ENCODE measurements at places on chromosomes 7 and 10.

- no peak for DNase-seq
Observed at GRCh38 chr10:126908729-126909128, 3.5 kb downstream of the DOCK1 start.

- DNase-seq, result no peak
Observed at GRCh38 chr10:123599366-123599849, 66.7 kb upstream of the GPR26 start.

DNA sequence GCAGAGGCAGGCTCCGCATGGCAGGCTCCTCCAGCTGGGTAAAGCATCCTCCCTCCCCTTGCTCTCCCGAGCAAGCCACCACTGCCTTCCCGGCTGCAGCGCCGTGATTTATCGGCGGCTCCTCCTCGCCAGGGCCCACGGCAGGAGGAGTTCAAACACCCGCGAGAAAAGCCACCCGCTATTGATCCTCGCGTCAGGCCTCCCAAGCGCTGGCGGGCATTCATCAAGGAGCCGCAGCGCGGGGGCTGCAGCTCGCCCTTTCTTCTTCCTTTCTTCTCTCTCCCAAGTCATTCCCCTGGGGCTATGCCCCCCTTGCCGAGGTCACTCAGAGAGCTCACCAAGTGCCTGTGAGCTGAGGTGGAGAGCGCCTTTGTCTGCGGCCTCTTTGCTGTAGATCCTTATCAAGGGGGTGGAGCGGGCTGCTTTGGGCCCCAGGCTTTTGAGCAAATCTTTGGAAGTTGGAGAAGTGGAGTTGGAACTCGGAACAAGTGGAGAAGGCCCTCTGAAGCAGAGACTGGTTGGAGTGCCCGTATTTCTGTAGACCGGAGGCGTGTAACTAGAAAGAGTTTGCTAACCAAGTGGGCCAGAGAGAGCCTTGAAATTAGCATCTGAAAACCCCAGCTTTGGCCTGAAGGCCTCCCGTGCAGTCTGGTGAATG is 107.2 kb upstream of the PPIF start:
- no peak for DNase-seq

GRCh38 chr7:1858435-1859265 is 188.6 kb downstream of the ELFN1 start:
- no peak for DNase-seq

- no peak for DNase-seq
Observed at GRCh38 chr7:5203183-5203537, 13.1 kb downstream of the WIPI2 start.

DNA sequence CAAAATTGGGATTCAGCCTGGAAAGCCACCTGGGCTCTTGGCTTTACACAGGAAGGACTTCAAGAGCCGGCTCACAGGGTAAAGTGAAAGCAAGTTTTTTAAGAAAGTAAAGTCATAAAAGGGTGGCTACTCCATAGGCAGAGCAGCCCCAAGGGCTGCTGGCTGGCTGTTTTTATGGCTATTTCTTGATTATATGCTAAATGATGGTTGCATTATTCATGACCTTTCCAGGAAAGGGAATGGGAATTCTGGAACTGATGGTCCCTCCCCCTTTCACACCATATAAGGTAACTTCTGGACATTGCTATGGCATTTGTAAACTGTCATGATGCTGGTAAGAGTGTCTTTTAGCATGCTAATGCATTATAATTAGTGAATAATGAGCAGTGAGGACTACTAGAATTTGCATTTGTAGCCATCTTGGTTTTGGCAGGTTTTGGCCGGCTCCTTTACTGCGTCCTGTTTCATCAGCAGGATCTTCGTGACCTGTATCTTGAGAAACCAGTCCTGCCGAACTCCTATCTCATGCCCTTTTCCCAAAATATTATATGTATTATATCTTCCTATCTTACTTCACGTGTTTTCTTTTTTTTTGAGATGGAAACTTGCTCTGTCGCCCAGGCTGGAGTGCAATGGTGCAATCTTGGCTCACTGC is 80.5 kb downstream of the HECW1 start:
- DNase-seq, result no peak

GRCh38 chr7:80334196-80334595 is 177.7 kb downstream of the GNAT3 start:
- DNase-seq, result no peak

DNA sequence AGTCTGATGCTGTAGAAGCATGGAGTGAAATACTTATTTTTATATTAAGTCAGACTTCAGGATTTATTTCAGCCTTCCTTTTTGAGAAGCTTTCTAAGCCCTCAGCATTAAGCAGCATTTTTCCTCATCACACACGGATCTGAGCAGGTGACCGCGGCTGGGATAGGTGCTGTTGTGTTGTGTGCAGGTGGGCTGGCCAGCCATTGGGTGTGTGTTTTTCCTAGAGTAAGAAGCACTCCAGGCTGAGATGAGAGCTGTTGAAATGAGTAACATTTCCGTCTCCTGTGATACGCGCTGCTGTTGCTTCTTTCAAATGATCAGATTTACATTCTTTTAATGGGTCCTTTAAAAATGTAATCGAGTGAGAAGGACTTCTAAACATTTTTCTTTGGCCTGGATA is 63.9 kb downstream of the INSYN2A start:
- no peak for DNase-seq

- DNase-seq, result no peak
Observed at GRCh38 chr7:17725821-17726220, 214.5 kb downstream of the SNX13 start.

- DNase-seq, result no peak
Observed at GRCh38 chr10:113447278-113447677, 105.6 kb upstream of the HABP2 start.

DNA sequence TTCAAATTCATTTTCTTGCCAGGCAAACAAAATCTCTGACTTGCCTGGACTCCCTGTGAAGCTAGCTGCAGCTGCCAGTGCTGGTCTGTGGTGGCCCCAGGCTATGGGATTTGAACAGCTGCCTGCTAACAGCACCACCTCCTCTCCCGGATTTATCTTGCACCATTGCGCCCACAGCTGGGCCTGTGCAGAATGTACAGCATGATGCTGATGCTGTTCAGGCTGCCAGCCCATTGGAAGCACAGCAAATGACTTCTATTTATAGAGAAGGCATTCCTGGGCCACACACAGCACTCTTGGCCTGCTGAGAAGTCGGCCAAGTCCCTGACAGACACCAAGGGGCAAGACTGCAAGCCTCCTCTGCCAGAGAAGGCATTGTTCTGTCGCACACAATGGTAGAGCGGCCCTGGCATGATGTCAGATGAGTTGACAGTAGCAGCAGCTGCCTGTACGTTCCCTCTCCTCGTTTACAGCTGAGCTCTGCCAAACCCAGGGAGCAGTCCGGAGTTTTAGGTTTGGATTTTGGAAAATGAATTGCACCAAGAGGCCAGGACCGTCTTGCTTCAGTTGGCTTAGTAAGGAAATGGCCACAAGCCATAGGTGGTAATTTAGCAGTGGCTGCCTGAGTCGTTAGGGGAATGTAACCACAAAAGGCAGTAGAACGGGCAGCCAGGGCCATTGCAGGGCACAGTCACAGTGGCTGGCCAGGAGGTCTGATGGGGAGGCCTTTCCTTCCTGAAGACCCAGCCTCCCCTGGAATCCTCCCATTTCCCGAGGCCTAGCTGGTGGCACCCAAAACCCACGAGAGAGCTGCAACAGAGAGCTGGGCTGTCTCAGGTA is 38.5 kb downstream of the MTURN start:
- no peak for DNase-seq

GRCh38 chr10:14543046-14543903 is 212.6 kb upstream of the FRMD4A start:
- DNase-seq, result peak; percentile 81

DNA sequence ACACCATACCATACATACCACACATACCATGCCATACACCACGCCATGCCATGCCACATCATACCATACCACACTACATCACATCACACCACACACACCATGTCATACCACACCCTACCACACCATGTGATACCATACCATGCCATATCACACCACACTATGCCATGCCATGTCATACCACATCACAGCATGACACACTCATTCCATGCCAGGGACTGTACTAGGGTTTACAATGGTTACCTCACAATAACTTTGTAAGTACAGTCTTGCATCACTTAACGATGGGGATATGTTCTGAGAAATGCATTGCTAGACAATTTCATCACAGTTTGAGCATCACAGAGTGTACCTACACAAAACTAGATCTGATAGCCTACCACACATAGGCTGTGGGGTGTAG is 14.5 kb downstream of the PYROXD2 start:
- no peak for DNase-seq

GRCh38 chr10:110073896-110074295 is 66.1 kb downstream of the ADD3 start:
- no peak for DNase-seq

GRCh38 chr10:44333511-44333910 is 51.4 kb downstream of the CXCL12 start:
- DNase-seq, result no peak

DNA sequence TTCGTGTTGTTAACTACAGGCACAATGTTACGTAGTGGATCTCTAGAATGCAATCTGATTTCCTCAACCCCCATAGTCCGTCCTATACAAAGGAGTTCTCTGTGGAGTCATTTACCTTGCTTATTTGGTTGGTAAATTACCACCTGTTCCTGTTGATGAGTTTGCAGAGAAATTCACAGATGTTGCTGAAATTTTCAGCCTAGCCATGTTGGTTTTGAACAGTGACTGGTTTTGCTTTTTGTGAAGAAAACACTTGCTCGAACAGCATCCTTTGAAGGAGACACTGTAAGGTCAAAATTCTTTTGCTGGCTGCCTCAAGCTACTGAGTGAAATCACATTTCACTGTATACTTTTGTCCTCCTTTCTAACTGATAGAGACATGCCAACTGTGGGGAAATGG is 15.4 kb upstream of the PRKCQ start:
- no peak for DNase-seq

- peak; percentile 33 for DNase-seq
Observed at GRCh38 chr7:28409716-28410627, 2.3 kb upstream of the CREB5 start.

- DNase-seq, result no peak
Observed at GRCh38 chr7:16559497-16560179, 33.0 kb downstream of the LRRC72 start.

DNA sequence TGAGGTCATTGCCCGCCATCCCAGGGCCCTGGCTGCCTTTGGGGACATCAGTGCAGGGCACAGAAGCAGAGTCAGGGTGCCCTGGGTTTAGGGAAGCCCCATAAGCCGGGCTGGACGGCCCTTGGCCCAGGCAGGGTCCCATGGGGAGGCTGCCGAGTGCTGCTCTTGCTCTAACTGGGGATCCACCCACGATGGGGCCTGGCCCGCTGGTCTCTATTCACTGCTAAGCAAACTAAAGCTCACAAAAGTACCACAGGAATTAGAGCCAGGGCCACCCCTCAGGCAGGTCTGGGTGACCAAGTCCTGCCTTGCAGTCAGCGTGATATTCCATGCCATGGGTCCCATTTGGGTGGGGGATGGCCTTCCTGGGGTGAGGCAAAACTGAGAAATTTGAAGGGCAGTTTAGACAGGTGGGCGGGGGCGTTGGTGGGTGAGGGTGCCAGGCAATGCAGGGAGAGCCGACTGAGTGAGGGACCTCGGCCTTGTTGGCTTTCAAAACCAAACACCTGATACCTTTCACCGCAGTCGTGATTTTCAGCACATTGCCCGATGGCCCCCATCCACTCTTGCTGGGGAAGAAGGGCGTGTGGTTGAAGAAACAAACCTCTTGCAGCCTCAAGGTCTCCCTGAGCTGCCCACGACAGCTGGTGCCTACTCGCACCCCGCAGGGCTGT is 92.8 kb upstream of the PPIF start:
- no peak for DNase-seq

- DNase-seq, result peak; percentile 99
Observed at GRCh38 chr10:110919349-110919931, at the start of gene SHOC2. Gene SHOC2, plus strand, starts transcription at chr10:110919604. Its CDS starts 44,755 bp downstream, at chr10:110964359.

- no peak for DNase-seq
Observed at GRCh38 chr7:149818536-149818840, 19.7 kb upstream of the ZNF862 start.
